ENCODE measurements at places on chromosomes 11 and 22. TPM values are rescaled to one million over a fixed set of nuclear protein-coding genes. Genes with fewer than 3 reads are reported as not detected.

Gene TM7SF2
- 14.0 TPM for total RNA-seq

Gene EMID1
- not detected for total RNA-seq

Gene ABCG4
- total RNA-seq: not detected

Gene TPBGL
- not detected for total RNA-seq

Gene NXPE4
- total RNA-seq: not detected

DNA sequence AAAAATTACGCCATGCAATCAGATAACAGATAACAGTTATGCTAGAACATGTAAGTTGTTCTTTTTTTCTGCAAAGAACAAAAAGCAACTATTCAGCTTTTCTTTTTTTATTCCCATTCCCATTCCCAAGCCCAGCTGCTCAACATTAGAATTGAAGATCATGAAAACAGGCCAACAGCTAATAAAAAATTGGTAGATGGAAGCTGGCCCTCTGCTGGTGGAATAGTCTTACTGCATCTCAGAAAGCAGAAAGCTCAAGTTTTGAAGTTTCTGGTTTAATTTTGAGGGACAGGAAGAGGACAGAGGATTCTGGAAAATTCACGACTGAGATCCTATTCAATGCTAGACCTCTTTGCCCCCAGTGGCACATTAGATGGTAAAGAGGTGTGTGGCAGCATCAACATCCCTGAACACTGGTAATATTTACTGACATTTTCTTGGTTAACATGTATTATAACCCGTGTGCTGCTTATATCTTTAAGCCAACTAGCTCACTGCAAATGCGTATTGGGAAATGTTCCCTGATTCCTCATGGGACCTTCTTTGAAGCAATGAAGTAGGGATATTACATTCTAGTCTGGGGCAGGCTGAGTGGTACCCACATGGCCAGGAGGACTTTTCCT, 591.2 kb downstream of the OPCML start:
- no peaks in the 10 kb centered on the region for H3K36me3 ChIP-seq
- DNase-seq: peak; percentile 20
- no peak overlapping the region for H3K27ac ChIP-seq
- no peaks in the 10 kb centered on the region for H3K4me1 ChIP-seq
- no peak overlapping the region for H3K4me3 ChIP-seq

- H3K27ac ChIP-seq: peak overlapping the region; percentile 8
- no peak overlapping the region for H3K4me3 ChIP-seq
- no peak for DNase-seq
- no peaks in the 10 kb centered on the region for H3K27me3 ChIP-seq
- peaks cover 25% of the 10 kb centered on the region for H3K4me1 ChIP-seq
These were observed 6.5 kb downstream of the TIMP3 start for GRCh38 chr22:32808038-32808445.

DNA sequence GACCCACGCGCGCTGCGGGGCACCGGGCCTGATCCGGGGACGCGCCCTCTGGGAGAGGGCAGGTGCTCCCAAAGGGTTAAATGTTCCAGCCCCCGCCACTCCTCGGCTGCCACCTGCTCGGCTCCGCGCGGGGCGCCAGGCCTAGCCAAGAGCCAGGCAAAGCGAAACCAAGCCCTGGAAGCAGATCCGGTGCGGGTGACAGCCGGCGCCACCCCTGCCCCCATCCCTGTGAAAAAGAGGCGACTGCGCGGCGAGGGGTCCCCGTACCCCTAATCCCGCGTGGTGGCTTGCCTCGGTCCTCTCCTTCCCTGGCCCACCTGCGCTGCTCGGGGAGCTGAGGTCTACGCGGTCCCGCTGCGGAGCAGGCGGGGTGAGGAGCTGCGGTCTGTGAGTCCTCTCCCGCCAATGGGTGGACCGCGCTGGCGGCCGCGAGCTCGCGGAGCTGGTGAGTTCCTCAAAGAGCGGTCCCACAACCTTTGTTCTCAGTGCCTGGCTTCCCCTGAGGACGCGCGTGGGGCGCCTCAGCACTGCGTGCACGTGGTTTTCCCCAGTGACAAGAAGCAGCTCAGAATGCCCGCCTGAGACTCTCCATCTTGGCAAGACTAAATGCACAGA, at the start of gene ME3:
TSS of gene ME3 (minus strand) at position 610 of the 615 bp plus-strand sequence.
- no peak for DNase-seq
- no peak within 1 kb of the TSS for H3K27ac ChIP-seq
- H3K36me3 ChIP-seq: no peaks in the 10 kb centered on the region
- no peaks in the 10 kb centered on the region for H3K27me3 ChIP-seq
- H3K4me1 ChIP-seq: peaks cover 4% of the 10 kb centered on the region

DNA sequence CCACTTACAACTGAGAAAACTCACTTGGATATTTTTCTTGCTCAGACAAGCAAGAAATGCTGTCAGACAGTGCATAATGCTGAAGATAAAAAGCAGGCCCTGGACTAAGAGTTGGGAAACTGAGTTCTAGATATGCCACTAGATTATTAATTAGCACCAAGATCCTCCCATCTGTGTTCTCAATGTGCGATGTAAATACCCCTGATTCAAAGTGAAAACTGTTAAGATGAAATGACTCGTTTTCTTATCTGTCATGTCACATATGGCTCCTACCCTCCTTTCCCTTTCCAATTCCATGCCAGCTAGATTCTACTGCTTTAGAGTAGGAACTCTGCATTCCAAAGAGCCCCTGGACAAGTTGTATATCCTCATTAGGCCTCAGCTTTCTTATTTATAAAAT, 88.9 kb upstream of the CLNS1A start:
- H3K36me3 ChIP-seq: peaks cover 48% of the 10 kb centered on the region
- no peak overlapping the region for H3K4me3 ChIP-seq
- no peak for DNase-seq
- H3K27me3 ChIP-seq: no peaks in the 10 kb centered on the region

- peak; percentile 22 for DNase-seq
- peak overlapping the region; percentile 82 for H3K4me3 ChIP-seq
- peaks cover 23% of the 10 kb centered on the region for H3K36me3 ChIP-seq
- peak overlapping the region; percentile 73 for H3K27ac ChIP-seq
These were observed 3.4 kb downstream of the FJX1 start for GRCh38 chr11:35621620-35622019.

DNA sequence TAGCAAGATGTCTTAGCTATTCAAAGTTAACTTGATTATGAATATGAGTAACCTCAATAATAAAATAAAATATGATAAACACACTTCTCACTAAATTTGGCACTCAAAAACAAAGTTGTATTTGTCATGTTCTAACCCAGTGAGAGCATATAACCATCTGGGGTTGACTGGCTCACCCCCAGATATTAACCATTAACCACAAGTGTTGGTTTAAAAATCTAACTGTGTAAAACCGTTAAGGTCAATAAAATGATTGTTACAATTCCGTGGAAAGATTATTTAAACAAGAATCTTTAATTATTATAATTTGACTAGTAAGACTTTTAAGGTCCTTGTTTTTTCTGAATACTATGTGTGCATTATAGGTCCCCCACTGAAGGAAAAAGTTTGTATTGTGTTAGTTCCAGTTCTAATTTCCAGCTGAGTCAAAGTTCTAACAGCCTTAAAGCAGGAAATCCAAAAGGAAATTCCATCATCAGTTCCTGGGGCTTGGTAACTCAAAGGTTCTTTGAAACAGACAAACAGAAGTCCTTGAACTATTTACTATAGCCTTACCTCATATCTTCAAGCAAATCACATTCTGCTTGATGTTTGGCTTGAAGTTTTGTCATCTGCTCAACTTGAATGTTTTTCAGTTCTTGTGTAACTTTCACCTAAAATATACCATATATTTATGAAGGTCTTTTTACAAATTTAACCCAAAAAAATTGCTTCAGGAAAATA, 2.5 kb downstream of the FCHSD2 start:
- no peaks in the 10 kb centered on the region for H3K27me3 ChIP-seq
- peaks cover 15% of the 10 kb centered on the region for H3K36me3 ChIP-seq
- no peak overlapping the region for H3K27ac ChIP-seq
- peaks cover 7% of the 10 kb centered on the region for H3K4me1 ChIP-seq
- no peak for DNase-seq
- H3K4me3 ChIP-seq: no peak overlapping the region

GRCh38 chr22:20001082-20001638, 15.5 kb downstream of the ARVCF start:
- no peak overlapping the region for H3K27ac ChIP-seq
- H3K4me3 ChIP-seq: no peak overlapping the region
- no peaks in the 10 kb centered on the region for H3K27me3 ChIP-seq

GRCh38 chr22:45061332-45061731, 51.5 kb upstream of the PHF21B start:
- peaks cover 4% of the 10 kb centered on the region for H3K27me3 ChIP-seq
- no peak for DNase-seq
- H3K4me3 ChIP-seq: no peak overlapping the region
- peaks cover 18% of the 10 kb centered on the region for H3K4me1 ChIP-seq
- H3K36me3 ChIP-seq: no peaks in the 10 kb centered on the region

All from MCF 10A (cell line).